ENCODE measurements at places on chromosomes 5 and 9.

- no peak for DNase-seq
Observed at GRCh38 chr5:148697180-148697808, 43.0 kb upstream of the HTR4 start.

DNA sequence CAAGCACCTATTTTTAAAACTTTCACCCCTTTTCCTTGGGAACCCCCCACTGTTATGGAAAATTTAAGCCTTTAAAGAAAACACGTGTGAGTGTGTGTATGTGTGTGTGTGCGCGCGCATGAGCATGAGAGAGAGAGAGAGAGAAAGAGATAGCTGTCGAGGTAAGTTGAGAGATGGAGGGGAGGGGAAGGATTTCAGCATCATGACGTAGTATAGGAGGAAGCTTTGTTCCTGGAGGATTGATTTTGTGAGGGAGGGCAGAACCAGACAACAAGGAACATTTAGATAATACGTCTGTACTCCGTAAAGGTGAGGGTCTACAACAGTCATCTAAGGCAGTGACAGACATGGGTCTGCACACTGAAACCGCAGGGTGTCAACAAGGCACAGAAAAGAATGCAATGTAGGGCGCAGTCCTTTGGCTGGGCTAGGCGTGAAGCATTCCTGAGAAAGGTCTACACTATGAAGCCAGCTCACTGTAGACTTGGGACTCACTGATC, 227.7 kb downstream of the SMARCA2 start:
- no peak for DNase-seq

GRCh38 chr5:62342476-62342837, 36.5 kb downstream of the KIF2A start:
- no peak for DNase-seq

- no peak for DNase-seq
Observed at GRCh38 chr5:40395251-40395650, 284.5 kb upstream of the PTGER4 start.

- DNase-seq: no peak
Observed at GRCh38 chr9:107627781-107628180, 138.2 kb upstream of the KLF4 start.

DNA sequence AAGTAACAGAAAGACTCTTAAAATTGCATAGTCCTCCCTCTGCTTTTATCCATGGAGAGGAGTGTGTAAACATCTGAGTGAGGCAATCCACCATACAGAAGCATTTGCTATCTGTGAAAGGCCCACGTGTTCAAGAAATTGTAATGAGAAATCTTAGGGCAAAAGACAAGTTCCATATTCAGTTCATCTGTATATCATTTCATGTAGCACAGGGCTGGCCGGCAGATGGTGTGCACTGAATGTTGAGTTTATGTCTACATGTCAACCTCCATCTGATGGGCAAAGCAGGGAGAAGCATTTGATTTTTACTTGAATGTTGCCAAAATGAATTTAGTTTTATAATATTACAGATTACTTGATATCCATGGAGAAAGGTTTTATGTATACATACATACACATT, 179.5 kb upstream of the RAD23B start:
- DNase-seq: no peak

DNA sequence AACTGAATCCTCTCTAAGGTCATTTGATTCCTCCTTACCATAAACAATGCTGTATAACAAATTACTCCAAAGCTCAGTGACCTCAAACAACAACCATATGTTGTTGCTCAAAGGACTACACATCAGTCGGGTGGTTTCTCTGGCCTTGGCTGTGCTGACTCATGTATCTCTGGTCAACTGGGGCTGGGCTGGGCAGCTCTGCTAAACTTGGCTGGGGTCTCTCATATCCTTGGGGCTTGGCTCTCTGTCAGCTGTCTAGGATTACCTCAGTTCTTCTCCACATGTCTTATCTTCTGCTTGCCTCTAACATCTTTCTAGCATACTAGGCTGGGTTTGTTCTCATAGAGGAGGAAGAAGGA, 86.4 kb downstream of the GALNT10 start:
- peak; percentile 60 for DNase-seq

DNA sequence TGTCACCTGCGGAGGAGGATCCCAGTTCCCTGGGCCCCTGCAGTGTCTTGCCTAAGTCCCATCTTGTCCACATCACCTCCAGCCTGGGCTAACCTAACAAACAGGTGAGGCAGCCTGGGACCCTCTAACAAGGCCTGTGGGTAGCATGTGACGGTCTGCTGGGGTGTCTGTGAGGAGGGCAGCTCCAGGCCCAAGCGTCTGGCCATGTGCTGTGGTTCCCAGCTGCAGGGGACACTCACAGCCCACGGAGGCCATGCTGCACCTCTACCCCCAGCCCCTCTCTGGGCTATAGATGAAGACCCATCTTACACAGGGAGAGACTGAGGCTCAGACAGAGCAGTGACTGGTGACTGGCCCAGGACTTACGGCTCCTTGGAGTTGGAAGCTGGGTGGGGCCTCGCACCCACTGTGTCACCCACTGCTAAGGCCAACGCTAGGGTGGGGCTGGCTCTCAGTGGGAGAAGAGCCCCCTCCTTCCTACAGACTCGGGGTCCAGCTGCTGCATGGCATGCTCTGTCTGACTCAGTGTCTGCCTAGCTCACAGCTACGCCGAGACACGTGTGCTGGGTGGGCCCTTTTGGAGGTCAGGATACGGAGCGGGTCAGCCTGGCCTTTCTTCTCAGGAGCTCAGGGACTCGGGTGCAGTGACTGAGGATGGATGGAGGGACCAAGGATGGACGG, 40.8 kb upstream of the RNF130 start:
- DNase-seq: no peak

- DNase-seq: no peak
Observed at GRCh38 chr5:172353271-172353812, 69.8 kb upstream of the UBTD2 start.

DNA sequence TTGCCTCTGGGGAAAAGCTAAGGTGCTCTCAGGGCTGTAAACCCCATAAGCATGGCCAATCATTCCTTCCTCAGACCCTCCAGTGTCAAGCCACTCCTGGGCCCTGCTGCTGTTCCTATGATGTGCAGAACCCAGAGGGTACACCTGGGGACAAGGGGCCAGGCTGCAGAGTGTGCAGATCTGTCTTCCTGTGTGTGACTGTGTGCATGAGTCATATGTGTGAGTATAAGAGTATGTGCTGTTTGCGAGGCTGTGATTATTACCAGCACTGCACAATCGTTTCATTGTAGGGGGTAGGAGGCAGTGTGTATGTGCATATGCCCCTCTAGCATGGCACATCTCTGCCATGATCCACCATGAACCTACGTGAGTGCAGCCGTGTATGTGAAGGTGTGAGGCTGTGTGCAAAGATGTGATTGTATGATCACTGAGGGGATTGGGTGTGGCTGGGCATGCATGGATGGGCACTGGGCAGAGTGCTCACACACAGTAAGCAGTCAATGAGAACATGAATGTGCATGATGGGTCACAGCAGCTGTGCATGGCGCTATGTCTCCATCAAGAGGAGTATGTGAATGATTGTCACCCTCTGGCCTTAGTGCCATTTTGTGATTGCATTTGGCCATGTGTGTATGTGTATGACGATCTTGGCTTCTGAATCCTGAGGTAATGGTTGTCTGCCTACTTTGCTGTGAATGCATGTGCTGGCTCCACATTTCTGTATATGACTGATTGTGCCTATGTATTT, 2.4 kb upstream of the OR1K1 start:
- no peak for DNase-seq

DNA sequence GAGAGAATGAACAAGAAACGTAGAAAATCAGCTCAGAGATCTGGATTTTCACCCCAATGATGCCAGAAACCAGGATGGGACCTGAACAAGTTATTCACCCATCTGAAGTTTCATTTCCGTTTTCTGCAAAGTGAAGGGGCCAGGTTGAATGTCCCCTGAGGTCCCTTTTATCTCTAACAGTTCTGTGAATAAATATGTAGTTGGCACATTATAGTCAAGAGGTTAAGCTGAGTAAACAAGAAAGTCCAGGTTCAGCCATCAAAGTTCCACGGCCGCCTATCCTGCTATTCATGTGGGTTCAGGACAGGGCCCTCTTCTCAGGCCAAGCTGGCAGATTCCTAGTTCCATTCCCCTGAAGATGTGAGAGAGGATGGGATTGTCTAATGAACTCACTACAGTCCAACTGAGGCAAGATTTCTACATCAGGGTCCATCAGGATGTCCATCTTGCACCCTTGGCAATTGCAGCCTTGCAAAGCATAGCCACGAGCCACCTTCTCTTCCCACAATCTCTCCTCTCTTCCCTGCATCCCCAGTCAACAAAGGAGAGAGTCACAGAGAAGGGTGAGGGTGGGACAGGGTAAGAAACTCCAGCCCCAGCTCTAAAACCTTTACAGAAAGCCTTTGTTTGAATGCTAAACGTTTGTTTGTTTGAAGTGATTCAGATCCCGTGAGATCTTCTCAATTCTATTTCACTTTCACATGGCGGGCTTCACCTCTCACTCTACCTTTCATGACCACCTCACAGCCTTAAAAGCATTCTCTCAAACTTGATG, 311.0 kb downstream of the SLIT3 start:
- DNase-seq: no peak

DNA sequence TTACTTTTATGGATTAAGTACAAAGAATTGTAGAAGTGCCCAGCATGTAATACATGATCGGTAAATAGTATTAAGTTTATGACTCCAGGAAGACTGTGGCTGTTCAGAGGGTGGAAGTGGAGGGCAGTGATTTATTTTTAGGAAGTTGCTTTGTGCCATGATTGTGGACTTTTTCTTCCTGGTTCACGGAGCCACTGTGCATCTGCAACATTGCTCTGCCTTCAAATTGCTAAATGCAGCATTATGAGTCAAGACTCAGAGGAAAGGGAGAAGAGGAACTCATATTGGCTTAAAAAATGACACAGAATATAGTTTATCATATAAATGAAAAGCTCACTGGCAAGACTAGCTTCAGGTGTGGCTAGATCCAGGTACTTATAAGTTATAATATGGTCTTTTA, 301.5 kb downstream of the KCTD16 start:
- DNase-seq: no peak

DNA sequence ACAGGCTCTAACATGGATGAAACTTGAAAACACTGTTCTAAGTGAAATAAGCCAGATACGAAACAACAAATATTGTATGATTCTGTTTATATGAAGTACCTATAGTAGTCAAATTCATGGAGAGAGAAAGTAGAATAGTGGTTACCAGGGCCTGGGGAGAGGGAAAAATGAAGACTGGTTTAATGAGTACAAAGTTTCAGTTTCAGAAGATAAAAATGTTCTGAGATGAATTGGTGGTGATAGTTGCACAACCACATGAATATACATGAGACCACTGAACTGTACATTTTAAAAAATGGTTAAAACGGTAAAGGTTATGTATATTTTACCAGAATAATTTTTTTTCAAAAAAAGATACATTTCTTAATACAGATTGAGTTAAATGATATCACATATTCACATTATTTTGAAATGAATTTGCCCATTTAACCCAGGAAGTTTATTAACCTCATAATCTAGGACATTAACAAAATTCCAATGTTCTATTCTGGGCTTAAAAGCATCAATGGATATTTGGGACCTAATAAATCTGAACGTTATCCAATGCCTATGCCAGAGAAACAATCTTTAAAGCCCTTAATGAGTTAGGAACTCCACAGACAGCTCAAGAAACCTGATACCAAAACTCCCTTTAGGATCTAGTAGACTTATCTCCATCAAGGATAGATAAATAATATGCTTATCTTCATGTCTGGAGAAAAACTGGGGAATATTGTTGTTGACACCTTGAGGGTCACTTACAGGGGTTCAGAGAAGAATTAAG, 521.3 kb downstream of the EFNA5 start:
- no peak for DNase-seq

GRCh38 chr9:120538339-120538738, 41.6 kb downstream of the CDK5RAP2 start:
- no peak for DNase-seq

GRCh38 chr5:125823572-125823971, 599.6 kb upstream of the GRAMD2B start:
- DNase-seq: no peak

- DNase-seq: no peak
Observed at GRCh38 chr5:20113031-20113715, 125.2 kb upstream of the CDH18 start.

GRCh38 chr9:131395157-131396098, 1.5 kb downstream of the PRRC2B start:
- DNase-seq: no peak

Data from hematopoietic multipotent progenitor cell treated with erythropoietin and hydrocortisone succinate and interleukin-3 and kit ligand, for 15 days (in vitro differentiated cells).